ENCODE measurements at places on chromosomes 6 and 20.

DNA sequence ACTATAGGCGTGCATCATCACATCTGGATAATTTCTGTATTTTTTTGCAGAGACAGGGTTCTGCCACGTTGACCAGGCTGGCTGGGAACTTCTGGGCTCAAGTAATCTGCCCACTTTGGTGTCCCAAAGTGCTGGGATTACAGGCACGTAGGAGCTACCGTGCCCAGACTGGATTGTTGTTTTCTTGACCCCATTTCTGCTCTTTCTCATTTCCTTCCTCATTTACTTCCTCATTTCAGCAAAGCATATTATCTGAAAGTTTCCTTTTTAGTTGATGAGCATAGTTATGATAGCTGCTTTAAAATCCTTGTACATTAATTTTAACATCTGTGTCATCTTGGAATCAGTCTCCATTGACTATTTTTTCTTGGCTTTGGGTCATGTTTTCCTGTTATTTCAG lies 301.0 kb upstream of the RUNX2 start:
- no peak for DNase-seq

DNA sequence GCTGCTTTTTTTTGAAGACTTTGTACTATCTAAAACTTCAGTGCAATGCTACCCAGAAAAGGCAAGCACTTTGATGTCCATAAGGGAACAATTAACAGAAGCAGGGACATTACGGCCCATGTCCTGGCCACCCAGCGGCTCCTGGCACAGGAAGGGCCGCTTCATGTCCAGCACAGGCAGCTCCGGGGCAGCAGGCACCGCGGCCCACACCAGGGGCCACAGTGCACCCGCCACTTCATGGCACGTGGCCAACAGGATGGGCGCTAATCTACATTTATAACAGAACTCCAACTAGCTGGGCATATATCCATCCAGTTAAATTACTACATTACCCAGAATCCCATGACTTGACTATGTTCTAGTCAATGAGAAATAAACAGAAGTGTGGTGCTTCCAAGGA lies 198.2 kb upstream of the ID4 start:
- DNase-seq, result no peak

DNA sequence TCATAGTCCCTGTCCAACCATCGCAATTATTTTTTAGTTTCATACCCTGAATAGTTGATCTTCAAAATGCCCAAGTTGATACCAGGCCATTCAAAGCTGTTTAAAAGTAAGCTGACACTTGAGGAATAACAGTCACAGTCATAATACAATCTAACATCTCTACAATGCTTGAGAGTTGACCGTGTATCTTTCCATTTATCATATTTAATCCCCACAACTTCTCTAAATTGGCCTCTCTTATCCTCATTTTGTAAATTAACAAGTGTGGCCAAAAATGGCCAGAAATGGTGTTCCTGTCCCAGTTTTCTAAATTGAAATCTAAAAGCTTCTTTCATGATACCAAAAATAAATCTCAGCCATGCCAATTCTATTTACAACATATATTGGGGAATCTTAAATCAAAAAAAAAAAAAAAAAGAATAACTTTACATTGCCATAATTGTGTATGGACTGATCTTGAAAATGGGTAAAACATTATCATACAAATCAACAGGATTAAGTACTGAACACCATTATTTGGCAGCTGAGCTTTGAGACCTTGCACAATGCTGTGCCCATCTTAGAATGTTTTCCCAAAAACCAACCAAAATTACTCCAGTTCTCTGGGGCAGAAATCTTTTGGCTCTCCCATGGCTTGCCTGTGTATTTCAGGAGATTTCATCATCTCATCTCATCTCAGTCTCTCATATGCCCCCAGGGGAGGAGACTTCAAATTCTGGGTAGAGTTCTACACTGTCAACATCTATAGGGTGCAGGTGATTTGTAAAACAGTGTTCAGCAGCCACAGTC lies 448.7 kb upstream of the JARID2 start:
- no peak for DNase-seq

- DNase-seq, result no peak
Observed at GRCh38 chr20:10511170-10511508, 76.0 kb downstream of the SLX4IP start.

- no peak for DNase-seq
Observed at GRCh38 chr6:97501853-97502252, 218.8 kb upstream of the MMS22L start.

Measured in AG08395 (cell line).